ENCODE measurements at places on chromosomes 12 and 14.

GRCh38 chr14:39376667-39377403 is 55.4 kb downstream of the FBXO33 start:
- no peak for DNase-seq

DNA sequence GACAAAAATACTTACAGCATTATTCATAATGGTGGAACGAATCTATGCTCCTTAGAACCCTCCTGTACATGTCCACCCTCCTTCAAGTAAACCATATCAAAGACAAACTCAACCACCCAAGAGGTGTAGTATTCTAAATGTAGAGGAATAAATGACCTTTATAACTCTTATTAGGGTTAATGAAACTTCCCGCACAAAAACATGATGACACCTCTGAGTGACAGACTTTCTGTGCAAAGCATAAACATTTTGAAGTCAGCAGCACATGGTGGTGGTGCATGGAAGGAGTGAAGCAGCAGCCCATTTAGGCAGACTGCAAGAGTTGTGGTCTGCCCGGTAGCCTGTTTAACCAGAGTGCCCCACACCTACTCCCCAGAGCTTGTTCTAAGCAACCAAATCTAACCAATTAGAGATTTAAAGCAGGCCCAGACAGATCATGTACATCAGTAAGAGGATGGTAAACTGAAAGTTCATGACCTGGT is 615 bp upstream of the ASB8 start:
- no peak for DNase-seq

DNA sequence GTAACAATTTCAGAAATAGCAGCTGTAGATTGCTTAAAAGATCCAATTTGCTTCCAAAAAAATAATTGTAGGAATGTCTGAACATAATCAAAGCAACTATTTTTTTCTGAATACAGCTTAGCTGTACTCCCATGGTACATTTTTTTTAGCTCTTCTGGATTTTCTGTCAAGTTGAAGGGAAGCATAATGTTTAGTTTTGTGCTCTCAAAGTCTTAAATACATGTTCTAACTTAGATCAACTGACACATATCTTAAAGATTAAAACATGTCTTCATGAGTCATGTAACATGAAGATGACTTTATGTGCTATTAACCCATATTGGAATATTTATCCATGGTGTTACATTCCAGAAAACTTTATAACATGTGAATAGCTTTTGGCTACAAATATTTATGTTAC is 255.7 kb downstream of the BTG1 start:
- DNase-seq, result no peak

GRCh38 chr14:56989359-56989758 is 179.1 kb upstream of the OTX2 start:
- DNase-seq, result no peak

- no peak for DNase-seq
These were observed 68.7 kb downstream of the DHRS2 start for GRCh38 chr14:23704890-23705289.

GRCh38 chr12:31325524-31325875 is 450 bp downstream of the SINHCAF start:
- DNase-seq, result no peak

- no peak for DNase-seq
These were observed 105.1 kb downstream of the STXBP6 start for GRCh38 chr14:24944800-24945199.

GRCh38 chr12:89134213-89134770 is 218.0 kb downstream of the DUSP6 start:
- no peak for DNase-seq
